Astrocyte (in vitro differentiated cells and primary cell): ENCODE measurements at places on chromosomes 1 and 21.

DNA sequence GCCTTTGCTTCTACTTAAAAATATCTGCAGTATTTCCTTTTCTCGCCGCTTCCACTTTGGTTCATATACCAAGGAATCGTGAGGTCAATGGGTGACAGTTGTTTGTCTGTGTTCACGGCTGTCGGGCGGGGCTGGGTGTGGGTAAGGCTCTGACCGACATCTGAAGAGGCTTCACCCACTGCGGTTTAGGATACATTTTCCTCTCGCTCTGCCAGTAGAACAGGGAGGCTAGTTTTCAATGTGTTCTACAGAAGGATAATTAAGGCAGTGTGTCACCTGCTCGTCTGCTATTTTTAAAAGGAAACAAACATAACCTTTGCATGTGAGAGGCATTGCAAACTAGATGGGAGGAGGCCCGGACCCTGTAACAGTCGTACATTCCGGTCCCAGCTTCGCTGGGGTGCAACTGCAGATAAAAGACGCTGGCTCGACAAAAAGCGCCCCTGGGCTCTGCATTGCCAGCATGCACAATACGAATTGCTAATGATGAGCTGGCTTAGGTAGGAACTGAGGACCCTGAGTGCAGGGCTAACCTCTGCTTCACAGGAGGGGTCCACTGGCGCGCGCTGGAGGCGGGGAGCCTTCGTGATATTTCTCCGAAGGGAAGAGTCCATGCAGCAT lies 8.5 kb upstream of the ERG start:
- DNase-seq, result no peak
- H3K4me1 ChIP-seq, result peaks cover 24% of the 10 kb centered on the region
- H3K27ac ChIP-seq, result no peak overlapping the region
- no peaks in the 10 kb centered on the region for H3K27me3 ChIP-seq
- no peak overlapping the region for H3K4me3 ChIP-seq

- no peaks in the 10 kb centered on the region for H3K36me3 ChIP-seq
- DNase-seq, result no peak
- H3K27me3 ChIP-seq, result no peaks in the 10 kb centered on the region
- H3K4me3 ChIP-seq, result no peak overlapping the region
- H3K4me1 ChIP-seq, result no peaks in the 10 kb centered on the region
Measured at GRCh38 chr1:95386915-95387314, 152.9 kb downstream of the RWDD3 start.

DNA sequence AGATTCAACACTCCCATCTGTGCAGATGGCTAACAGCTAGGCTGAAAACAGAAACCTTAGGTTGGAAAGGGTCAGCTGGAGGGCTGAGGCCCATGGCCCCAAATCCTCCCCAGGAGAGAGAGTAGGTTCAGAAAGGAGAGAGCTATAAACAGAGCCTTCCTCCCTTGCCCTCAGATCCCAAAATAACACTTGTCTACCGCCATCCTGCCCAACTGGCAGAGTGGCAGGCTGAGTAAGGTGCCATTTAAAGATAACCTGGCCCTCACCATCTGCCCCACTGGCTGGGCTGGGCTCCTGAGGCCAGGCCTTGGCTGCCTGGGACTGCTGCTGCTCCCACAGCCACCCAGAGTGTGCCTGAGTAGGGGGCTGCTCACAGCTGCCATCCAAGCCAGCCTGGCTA lies 4.3 kb upstream of the SHISA4 start:
- no peak overlapping the region for H3K27ac ChIP-seq
- no peaks in the 10 kb centered on the region for H3K36me3 ChIP-seq
- no peaks in the 10 kb centered on the region for H3K27me3 ChIP-seq
- H3K4me1 ChIP-seq, result peaks cover 34% of the 10 kb centered on the region

DNA sequence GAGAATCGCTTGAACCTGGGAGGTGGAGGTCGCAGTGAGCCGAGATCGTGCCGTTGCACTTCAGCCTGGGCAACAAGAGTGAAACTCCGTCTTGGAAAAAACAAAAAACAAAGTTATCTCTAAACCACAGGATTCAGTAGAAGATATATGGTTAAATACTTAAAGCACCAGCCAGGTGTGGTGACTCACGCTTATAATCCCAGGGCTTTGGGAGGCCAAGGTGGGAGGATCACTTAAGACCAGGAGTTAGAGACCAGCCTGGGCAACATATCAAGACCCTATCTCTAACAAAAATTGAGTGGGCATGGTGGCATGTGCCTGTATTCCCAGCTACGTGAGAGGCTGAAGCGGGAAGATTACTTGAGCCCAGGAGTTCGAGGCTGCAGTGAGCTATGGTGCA lies 5.6 kb downstream of the NECAP2 start:
- H3K36me3 ChIP-seq, result peaks cover 42% of the 10 kb centered on the region
- H3K4me1 ChIP-seq, result no peaks in the 10 kb centered on the region
- no peak overlapping the region for H3K4me3 ChIP-seq
- DNase-seq, result no peak
- no peaks in the 10 kb centered on the region for H3K27me3 ChIP-seq

GRCh38 chr1:244850896-244851295 lies 13.4 kb downstream of the HNRNPU start:
- H3K36me3 ChIP-seq, result peaks cover 71% of the 10 kb centered on the region
- H3K4me3 ChIP-seq, result no peak overlapping the region
- H3K4me1 ChIP-seq, result no peaks in the 10 kb centered on the region
- DNase-seq, result no peak

- H3K27me3 ChIP-seq, result no peaks in the 10 kb centered on the region
- no peak overlapping the region for H3K27ac ChIP-seq
- DNase-seq, result no peak
- H3K4me1 ChIP-seq, result peaks cover 33% of the 10 kb centered on the region
- no peaks in the 10 kb centered on the region for H3K36me3 ChIP-seq
- no peak overlapping the region for H3K4me3 ChIP-seq
Measured at GRCh38 chr21:33680870-33681269, 38.6 kb downstream of the ITSN1 start.

DNA sequence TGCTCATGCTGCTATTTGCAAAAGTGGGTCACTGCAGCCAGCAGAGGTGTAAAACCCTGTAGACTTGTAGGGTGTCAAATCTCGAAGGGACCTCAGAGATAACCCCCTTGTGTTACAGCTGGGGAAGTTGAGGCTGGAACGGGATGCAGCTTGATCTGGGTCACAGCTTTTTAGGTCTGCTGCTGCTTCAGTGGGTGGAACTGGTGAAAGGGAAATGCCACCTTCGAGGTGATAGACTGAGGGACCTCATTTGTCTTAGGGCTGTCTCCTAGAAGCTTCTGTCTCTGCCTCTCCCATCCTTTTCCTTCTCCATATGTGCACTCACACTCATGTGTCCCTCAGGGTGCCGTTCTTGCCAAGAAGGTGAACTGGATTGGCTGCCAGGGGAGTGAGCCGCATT lies 35.4 kb downstream of the QSOX1 start:
- H3K4me3 ChIP-seq, result no peak overlapping the region
- no peak for DNase-seq
- H3K36me3 ChIP-seq, result peaks cover 15% of the 10 kb centered on the region
- H3K27ac ChIP-seq, result no peak overlapping the region

GRCh38 chr1:36402504-36402890 lies 4.8 kb upstream of the LSM10 start:
- DNase-seq, result no peak
- H3K27ac ChIP-seq, result no peak overlapping the region

- H3K36me3 ChIP-seq, result no peaks in the 10 kb centered on the region
- no peaks in the 10 kb centered on the region for H3K27me3 ChIP-seq
- H3K4me1 ChIP-seq, result peaks cover 14% of the 10 kb centered on the region
- DNase-seq, result no peak
Measured at GRCh38 chr1:208189716-208190115, 54.5 kb downstream of the PLXNA2 start.

- peak; percentile 61 for DNase-seq
- H3K27ac ChIP-seq, result no peak overlapping the region
- H3K4me1 ChIP-seq, result no peaks in the 10 kb centered on the region
- no peaks in the 10 kb centered on the region for H3K27me3 ChIP-seq
- H3K4me3 ChIP-seq, result no peak overlapping the region
Measured at GRCh38 chr1:78145105-78145580, 99.4 kb downstream of the GIPC2 start.

- H3K4me3 ChIP-seq, result no peak overlapping the region
- H3K27me3 ChIP-seq, result no peaks in the 10 kb centered on the region
- H3K36me3 ChIP-seq, result no peaks in the 10 kb centered on the region
- H3K4me1 ChIP-seq, result peaks cover 7% of the 10 kb centered on the region
- DNase-seq, result no peak
- no peak overlapping the region for H3K27ac ChIP-seq
Measured at GRCh38 chr1:41518471-41518870, 34.0 kb upstream of the EDN2 start.

DNA sequence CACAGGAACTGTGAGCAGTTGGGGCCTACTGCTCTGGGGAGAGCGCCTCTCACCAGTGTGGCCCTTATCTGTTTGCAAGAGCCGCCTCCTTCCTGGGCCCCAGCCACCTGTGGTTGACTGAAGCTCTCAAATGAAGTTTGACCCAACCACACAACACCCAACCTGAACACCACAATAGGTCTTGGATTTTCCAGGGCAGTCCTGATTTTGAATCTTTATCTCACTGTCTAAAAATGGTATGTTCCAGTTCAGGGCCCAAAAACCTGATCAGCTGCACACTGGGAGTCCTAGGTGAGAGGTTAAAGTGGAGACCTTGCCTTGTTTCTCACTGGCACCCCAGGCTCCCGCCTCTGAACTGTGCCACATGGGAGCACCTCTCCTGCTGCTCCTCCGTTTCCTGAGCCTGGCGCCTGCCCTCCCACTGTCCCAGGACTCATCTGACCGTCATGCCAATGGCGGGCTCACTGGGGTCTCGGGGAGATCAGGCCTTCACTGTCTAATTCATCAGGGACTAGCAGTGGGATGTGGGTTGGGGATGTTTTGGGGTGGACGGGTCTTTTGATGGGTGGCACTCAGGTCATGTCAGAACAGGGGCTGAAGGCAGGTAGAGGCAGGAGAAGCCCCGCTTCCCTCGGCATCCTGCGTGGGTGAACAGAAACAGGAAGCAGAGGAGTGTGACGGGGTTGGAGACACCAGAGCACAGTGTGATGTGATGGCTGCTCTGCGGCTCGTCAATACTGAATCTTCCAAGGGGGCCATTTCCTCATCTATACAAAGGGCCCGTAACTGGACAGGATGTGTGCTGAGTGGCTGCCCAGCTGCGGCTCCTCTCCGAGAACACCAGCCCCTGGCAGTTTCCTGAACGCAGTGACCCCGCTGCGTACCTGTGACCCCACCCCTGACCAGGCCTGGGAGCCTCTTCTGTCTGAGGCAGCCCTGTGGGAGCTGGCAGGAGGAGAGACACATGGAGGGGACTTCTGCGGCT lies 59.6 kb upstream of the ITPKB start:
- DNase-seq, result no peak
- no peaks in the 10 kb centered on the region for H3K36me3 ChIP-seq
- no peaks in the 10 kb centered on the region for H3K4me1 ChIP-seq
- H3K27ac ChIP-seq, result no peak overlapping the region
- no peak overlapping the region for H3K4me3 ChIP-seq
- peaks cover 4% of the 10 kb centered on the region for H3K27me3 ChIP-seq

DNA sequence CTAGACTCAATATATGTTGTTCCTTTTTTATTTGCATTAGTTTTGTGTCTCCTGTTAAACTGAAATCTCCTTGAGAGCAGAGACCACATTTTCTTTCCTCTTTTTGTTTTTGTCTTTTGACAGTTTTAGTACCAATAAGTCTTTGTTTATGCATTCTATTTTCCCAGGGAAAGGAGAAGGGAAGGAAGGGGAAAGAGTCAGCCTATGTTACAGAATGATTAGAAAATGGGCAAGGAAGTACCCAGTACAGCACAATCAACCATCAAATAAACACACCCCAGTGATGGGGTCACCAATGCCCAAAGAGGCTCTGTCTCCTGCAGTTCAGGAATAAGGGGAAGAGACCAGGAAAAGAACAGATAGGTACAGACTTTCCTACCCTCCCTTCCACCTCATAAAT lies 10.1 kb downstream of the ZBTB37 start:
- no peak overlapping the region for H3K27ac ChIP-seq
- H3K4me1 ChIP-seq, result no peaks in the 10 kb centered on the region
- peaks cover 14% of the 10 kb centered on the region for H3K36me3 ChIP-seq

DNA sequence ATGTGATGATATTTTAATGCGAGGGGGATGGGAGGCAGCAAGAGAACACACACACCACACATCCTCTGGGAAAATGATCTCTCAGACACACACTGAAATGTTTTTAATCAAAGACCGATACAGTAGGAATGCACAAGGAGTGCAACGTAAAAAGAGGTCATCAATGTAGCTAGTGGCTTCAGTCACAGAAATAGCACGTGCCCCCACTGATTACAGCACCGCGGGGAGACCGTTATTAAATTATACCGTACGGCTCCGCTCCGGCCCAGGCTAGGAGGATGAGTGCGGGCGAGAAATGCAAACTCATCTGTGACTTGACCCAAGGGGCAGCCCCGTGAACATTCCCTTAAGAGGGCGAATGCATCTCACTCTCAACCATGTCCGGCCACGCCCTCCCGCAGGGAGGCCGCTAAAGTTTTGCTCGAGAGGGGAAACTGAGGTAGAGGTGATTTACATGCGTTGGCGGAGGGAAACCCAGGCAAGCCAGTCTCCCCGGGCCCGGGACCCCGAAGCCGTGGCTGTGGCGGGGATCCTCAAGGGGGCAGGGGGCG lies 552 bp downstream of the UBR4 start:
- peak overlapping the region; percentile 92 for H3K27ac ChIP-seq
- H3K36me3 ChIP-seq, result peaks cover 14% of the 10 kb centered on the region
- H3K27me3 ChIP-seq, result no peaks in the 10 kb centered on the region
- H3K4me1 ChIP-seq, result peaks cover 14% of the 10 kb centered on the region
- DNase-seq, result peak; percentile 36
- H3K4me3 ChIP-seq, result peak overlapping the region; percentile 89

DNA sequence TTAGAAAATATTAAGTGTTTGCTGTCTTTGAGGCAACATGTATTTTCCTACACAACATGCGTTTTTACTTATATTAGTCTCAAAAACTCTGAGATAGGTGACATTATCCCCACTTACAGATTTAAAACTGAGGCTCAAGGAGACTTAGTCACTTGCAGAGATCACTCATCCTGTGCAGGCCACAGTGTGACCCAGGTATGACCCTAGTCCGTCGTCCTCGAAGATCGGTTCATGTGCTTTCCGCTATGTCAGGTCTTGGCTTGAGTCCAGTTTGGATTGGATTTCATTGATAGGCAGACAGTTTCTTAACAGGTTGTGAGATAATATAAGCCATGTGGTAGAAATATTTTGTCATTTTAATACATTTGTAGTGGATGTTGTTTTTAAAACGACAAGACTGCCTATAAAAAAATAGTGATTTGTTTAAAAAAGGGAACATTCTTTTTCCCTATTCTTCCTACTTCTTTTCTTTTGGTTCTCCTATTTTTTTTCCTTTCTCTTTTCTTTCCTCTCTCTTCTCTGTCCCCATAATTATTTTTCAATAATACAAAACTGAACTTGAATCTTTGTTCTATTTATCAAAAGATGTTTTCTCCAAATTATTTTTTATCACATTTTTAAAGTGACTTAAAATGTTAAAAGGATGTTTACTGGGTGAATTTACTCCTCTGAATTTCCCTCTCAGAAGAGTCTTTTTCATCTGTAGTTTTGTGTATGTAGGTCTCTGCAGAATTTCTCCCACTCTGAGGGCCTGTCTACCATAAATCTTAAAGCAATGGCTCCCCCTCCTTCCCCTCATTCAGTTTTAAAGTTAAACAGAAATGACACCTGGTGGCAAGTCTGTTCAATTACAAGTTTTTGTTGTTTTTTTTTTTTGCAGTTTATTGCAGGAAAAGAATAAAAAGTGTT lies 81.8 kb downstream of the PHTF1 start:
- H3K4me3 ChIP-seq, result no peak overlapping the region
- peak; percentile 62 for DNase-seq
- H3K4me1 ChIP-seq, result peaks cover 2% of the 10 kb centered on the region
- H3K36me3 ChIP-seq, result no peaks in the 10 kb centered on the region

GRCh38 chr1:225449774-225450173 lies 21.9 kb upstream of the LBR start:
- DNase-seq, result no peak
- H3K27ac ChIP-seq, result no peak overlapping the region
- no peak overlapping the region for H3K4me3 ChIP-seq
- H3K36me3 ChIP-seq, result no peaks in the 10 kb centered on the region
